ENCODE measurements at places on chromosomes 11 and 22.

- no peak for DNase-seq
Observed at GRCh38 chr11:111607751-111608150, 5.5 kb downstream of the SIK2 start.

DNA sequence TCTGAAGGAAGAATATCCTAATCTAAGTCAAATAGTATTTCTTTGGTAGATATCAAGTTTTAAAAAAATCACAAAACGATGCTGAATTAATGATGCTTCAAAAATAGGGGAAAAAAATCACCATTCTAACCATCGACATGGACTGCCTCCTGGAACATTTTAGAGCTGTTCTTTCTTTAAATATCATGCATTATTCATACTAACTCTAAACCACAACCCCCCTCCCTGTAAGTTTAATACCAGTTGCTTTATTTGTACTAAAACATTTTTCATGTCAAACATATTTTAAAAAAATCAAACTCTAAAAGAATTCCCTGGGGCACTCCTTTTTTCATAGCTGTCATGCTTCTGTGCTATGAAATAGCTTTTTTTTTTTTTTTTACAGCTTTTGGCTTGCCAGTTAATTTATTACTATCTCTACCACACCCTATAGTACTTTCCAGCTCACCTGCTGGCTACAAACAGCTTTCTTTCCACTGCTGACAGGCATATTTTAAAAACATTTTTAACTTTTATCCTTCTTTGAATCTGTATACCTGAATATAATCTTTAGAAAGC lies 256.9 kb downstream of the SOX6 start:
- no peak for DNase-seq

GRCh38 chr11:115193914-115194801 lies 310.1 kb downstream of the CADM1 start:
- no peak for DNase-seq

- DNase-seq, result no peak
Observed at GRCh38 chr11:3206156-3206921, 12.3 kb downstream of the MRGPRG start.

GRCh38 chr11:97815667-97816066 lies 1205.1 kb upstream of the CNTN5 start:
- no peak for DNase-seq

GRCh38 chr22:37300551-37301017 lies 18.3 kb downstream of the CYTH4 start:
- no peak for DNase-seq

DNA sequence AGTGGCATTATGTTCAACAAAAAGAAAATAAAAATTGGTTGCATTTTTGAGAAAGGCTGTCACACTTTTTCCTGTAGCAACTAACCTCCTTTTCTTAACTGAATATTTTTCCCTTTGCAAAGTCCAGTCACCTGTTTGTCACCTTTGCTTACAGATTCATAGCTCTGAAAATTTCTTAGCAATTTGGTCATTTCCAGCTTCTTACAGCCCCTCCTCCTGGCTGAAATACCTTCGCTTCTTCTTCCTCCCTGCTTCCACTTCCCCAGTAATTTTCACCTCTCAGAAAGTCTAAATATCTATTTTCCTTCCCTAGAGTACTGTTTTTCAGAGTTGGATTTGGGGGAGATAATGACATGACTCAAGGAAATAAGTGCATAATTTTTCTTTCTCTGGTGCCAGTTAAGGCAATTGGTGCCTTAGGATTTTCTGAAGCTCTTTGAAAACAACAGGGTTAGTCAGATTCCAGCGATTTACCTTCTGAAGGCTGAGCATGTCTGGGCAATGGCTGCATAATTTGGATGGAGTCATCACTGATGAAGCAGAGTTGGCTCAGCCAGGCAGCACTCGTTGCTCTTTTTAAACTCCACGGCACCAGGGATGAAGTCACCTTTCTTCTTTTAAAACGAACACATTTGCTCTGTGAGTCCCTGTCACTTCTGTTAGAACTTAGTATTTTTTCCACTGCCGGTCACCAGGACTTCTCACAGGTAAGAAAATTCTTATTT lies 62.1 kb upstream of the AMOTL1 start:
- DNase-seq, result peak; percentile 51

DNA sequence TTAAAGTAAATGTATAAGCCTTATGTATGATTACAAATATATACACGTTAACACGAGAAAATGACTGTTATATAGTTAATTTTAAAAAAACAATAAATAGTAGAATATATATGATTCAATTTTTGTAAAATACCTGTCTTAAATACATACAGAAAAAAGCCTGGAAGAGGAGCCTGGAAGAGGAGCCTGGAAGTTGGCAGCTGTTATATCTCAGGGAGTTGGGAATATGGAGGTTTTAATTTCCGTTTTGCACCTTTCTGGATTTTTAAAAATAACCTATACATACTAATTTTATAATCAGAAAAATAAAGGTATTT lies 111.6 kb downstream of the WT1 start:
- DNase-seq, result no peak

GRCh38 chr11:65439331-65440181 lies 17.0 kb downstream of the NEAT1 start:
- DNase-seq, result no peak

DNA sequence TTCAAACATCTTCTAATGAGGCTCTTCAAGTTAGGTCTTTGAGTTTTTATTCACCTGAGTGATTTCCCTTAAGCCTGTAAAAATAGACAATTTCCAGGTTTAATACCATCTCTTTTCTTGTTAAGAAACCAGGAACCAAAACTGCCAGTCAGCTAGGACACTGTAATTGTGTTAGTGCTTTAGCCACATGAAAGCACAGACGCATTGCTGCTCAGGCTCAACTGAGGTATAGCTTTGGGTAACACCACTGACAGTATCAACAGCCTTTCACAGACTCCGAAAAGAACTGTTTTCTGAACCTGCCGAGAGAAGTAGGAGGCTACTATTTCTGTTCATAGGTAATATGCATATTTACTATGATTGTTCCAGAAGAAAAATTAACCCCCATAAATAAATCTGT lies 768.7 kb downstream of the ETS1 start:
- DNase-seq, result no peak

DNA sequence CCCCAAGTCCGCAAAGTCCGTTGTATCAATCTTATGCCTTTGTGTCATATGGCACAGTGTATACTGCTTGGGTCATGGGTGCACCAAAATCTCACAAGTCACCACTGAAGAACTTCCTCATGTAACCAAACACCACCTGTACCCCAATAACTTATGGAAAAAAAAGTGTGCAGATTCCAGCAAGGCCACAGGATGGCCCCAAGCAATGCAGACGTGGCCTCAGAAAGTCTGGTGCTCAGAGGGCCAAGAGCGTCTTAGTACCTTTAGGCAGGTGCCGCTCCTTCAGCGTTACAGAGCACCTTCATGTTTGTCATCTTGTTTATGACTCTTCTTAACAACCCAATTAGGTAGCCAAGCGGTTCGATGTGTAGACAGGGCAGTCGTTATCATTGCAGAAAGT lies 65.3 kb downstream of the PRDM11 start:
- DNase-seq, result no peak

DNA sequence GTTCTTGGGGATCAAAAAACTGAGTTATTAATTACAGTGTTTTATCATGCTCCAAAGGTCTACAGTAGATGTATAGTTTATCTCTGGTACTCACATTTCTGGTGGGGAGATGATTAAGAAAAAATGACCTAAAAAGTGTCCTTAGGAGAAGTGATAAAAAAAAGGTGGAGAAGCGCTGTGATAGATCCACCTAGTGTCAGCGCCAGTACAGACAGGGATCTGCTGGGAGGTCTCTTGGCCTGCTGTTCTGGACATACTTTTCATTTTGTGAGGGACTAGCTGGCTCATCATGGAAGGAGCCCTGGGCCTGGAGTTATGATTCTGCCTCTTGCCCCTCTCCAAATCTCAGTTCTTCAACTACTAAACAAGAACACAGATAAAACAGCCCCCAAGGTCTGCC lies 2.9 kb downstream of the ELF5 start:
- DNase-seq, result no peak

GRCh38 chr22:41508770-41509170 lies 35.5 kb downstream of the POLR3H start:
- DNase-seq, result no peak

Data from NCI-H1105 (cell line).